ENCODE measurements at places on chromosomes 5 and 9. TPM values are rescaled to one million over a fixed set of nuclear protein-coding genes. Genes with fewer than 3 reads are reported as not detected.

Gene SPINK4
- total RNA-seq, result not detected

Gene GMCL2
- not detected for total RNA-seq

Gene QSOX2
- 11.7 TPM for total RNA-seq

Gene PLPPR1
- 2.3 TPM for total RNA-seq
